ENCODE measurements at places on chromosomes 6 and 20. TPM values are rescaled to one million over a fixed set of nuclear protein-coding genes. Genes with fewer than 3 reads are reported as not detected.

C6orf132 gene
- 22.9 TPM for total RNA-seq

ZSWIM3 gene
- total RNA-seq = 4.7 TPM

- no peak for DNase-seq
These were observed 4.6 kb downstream of the SMIM29 start for GRCh38 chr6:34243901-34244884.

- DNase-seq = no peak
These were observed 43.9 kb upstream of the PAX1 start for GRCh38 chr20:21661488-21662055.

GRCh38 chr20:3908667-3909066 is 19.5 kb downstream of the PANK2 start:
- no peak for DNase-seq

GRCh38 chr6:20167601-20168000 is 44.7 kb downstream of the MBOAT1 start:
- no peak for DNase-seq

- peak; percentile 72 for DNase-seq
These were observed at the start of gene PLAGL1 for GRCh38 chr6:144008120-144008811. PLAGL1 (minus strand) TSS chr6:144008259; CDS start chr6:143948136, 60,123 bp downstream.

GRCh38 chr20:14599613-14600012 is 262.2 kb upstream of the FLRT3 start:
- DNase-seq = no peak

DNA sequence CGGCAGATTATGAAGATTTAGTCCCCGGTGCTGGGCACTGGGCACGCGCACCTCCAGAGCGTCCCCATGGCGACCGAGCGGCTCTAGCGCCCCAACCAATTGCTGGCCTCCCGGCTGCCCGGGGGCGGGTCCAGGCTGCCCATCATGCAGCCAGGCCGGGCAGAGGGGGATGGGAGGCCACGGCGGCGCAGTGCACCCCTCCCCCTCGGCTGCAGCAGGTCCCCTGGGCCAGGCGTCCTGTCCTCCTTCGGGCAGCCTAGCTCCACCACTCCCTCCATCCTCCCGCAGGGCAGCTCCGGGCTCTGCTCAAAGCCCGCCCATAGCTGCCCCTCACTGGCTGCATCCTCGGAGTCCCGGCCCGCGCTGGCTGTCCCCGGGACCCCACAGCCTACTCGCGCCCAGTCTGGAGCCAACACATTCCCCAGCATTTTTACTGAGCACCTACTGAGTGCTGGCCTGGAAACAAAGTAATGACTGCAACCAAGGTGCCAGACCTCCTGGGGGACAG is 99.4 kb downstream of the ASXL1 start:
- DNase-seq = peak; percentile 93

GRCh38 chr20:6164421-6165341 is 41.9 kb upstream of the FERMT1 start:
- DNase-seq = no peak

GRCh38 chr6:90177544-90178383 is 118.9 kb downstream of the BACH2 start:
- no peak for DNase-seq

- peak; percentile 43 for DNase-seq
These were observed 35.5 kb downstream of the HLA-F start for GRCh38 chr6:29758761-29759160.

DNA sequence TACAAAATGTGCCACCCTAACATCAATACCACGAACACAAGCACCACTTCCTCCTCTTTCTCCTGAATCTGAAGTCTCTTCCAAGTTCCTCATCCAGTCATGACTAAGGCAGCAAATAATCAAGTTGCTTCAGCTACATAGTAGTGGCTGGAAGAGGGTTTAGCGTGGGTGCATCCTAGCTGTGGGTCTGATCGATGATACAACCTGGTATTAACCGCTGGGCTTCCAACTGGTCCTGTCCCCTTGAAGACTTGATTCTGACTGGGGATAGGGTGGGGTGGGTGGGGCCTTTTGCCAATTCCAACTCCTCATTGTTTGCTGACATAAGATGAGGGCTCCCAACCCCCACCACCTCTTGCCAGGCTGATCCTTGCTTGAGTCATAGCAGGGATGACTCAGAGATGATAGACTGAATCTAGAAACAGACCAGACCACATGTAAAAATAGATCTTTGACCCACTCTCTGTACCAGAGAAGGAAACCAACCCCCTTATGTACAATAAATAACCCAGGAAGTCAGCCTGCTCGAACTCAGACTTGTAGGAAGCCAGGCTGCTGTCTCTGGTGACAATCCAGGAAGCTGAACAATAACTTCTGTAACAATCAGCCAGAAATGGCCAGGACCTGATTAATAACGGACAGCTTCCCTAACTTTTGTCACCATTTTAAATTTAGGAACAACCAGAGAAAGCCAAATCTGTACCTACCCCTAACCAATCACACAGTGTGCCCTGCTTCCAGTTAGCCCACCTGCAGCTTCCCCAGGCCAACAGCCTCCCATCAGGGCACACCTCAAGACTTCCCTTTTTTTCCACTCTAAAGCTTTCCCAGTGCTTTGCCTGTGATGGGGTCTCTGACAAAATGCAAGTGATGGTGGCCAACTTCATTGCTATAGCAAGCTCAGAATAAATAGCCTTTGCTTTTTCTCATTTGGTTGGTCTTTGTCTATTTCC is 68.9 kb upstream of the FAM184A start:
- no peak for DNase-seq

- no peak for DNase-seq
These were observed 6.8 kb upstream of the MAPK13 start for GRCh38 chr6:36123270-36124139.

All from type B pancreatic cell (in vitro differentiated cells).